ENCODE measurements at places on chromosomes 3 and 15.

DNA sequence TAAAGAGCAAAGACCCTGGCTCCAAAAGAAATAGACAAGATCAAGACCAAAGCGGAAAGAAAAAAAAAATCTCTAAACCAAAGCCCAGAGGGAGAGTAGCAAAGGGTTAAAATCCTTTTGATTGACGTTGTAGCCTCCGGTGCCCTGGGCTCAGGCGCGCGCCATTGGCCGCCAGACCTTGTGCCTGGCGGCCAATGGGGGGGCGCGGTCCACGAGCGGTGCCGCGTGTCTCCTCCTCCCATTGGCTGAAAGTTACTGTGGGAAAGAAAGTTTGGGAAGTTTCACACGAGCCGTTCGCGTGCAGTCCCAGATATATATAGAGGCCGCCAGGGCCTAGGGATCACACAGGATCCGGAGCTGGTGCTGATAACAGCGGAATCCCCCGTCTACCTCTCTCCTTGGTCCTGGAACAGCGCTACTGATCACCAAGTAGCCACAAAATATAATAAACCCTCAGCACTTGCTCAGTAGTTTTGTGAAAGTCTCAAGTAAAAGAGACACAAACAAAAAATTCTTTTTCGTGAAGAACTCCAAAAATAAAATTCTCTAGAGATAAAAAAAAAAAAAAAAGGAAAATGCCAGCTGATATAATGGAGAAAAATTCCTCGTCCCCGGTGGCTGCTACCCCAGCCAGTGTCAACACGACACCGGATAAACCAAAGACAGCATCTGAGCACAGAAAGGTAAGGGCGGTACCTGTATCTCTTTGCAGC lies at the start of gene HES1:
Gene HES1, plus strand, starts transcription at position 343 of the 713 bp plus-strand sequence. Its CDS starts 233 bp downstream, at position 576.
- peak; percentile 97 for DNase-seq

GRCh38 chr3:108590460-108590859 lies 938 bp downstream of the DZIP3 start:
- peak; percentile 21 for DNase-seq

DNA sequence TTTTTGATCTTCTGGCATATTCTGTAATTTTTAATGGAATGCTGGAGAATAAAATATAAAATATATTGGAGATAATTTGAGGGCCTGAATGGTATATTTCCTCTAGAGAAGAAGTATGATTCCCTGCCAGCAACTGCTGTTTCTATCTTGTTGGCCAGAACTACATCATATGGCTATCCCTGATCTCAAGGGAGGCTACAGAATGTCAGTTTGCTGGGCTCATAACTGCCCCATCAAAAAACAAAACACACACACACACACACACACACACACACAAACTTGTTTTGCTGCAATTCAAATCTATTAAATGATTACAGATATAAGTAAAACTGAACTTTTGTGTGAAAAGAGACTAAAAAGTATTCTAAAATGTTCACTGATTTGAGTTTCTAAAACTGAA lies 51.0 kb downstream of the RASA2 start:
- DNase-seq: no peak

DNA sequence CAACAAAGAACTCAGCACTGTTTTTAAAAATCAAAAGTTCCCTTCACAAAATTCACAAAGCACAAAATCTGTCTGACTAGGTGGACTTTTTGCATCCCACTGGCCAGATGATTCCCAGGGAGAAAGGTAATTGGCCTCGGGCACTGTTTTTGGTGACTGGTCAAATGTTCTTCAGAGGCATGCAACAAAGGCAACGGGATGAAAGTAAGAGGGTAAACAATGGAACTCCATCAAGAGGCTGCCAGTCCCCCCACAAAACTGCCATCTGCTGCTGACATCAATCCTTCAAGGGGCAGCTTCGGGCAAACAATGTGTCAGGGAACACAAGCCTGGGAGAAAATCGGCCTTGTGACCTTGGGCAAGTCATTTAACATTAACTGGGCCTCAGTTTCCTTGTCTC lies 3.3 kb downstream of the SRGAP3 start:
- DNase-seq: no peak

DNA sequence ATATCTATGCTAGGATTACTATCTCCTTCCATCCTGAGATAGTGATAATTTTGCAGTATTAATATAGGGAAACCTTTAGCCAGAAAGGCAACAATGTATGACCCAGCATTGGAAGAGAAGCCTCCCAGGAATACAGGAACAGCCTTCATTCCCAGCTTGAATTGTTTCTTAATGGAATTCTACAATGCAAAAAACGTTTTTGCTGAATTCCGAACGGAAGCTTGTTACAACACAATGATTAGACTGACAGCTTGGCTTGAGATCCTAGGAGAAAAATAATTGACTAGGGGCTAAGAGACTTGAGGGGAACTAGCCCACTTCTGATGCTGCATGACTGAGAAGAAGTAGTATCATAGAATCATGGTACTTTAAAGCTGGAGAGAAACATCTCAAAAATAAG lies 140.2 kb downstream of the RSL24D1 start:
- no peak for DNase-seq

GRCh38 chr3:32283304-32283703 lies 44.8 kb downstream of the CMTM8 start:
- DNase-seq: no peak

DNA sequence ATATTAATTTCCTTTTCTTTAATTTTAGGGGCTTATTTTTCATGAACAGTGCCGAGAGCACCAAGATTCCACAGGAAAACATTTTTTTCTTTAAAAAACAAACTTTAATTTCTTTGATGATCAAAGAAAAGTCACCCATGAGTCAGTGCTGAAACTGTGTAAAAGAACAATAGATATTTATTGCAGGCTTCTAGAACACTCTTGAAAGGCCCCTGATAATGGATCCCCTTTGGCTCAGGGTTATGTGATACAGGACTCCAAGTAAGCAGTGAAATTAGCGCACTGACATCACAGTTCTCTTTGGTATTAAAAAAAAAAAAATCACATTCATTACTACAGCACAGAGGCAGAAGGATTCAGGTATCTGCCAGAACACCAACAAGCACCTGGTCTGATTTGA lies 66.1 kb upstream of the MYZAP start:
- DNase-seq: no peak

GRCh38 chr15:69724333-69724732 lies 271.7 kb downstream of the RPLP1 start:
- no peak for DNase-seq

DNA sequence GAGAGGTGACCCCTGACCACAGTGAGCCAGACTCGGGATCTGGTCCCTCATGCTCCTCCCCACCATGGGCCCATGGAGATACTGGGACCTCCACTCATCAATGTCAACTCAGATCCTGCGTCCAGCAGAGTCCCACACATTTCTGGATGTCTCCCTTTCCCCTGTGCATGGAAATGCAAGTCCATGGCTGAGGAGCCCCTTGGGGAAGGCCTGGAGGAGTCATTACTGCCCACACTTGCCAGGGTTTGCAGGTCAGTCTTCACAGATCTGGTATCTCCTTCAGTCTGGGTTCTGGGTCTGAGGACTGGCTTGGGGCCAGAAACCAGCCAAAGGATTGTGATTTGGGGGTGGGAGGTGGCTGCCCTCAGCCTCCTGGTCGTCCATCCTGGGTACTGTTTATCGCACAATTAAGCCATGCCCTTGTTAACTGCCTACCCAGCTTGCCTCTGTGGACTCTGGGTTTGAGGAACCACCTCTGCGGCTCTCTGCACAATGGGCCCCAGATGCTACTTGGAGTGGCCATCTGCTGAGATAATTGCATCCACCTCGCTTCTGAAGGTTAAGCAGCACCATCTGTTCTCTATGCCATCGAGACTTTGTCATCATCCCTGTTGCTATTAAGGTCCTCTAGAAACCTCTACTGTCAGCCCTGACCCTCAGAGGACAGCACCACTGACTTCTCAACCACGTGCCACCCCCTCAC lies 49.9 kb upstream of the KLF13 start:
- DNase-seq: no peak

DNA sequence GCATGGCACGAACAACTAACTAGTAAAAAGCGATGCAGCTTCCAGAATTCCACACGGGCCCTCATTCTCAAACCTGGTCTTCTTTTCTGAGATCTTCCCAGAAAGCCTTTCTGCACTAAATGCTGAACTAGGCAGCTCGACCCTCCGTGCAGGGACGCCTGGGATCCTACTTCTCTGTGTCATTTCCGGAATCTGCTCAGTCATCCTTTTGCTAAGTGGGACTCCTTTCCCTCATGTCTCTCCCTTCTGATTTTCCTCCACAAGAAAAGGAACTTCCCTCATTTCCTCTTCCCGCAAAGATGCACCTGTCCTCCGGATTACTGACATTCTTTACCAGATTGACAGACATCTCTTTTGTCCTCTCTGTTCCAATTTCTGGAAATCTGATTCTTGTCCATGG lies 9.2 kb upstream of the HES1 start:
- no peak for DNase-seq

DNA sequence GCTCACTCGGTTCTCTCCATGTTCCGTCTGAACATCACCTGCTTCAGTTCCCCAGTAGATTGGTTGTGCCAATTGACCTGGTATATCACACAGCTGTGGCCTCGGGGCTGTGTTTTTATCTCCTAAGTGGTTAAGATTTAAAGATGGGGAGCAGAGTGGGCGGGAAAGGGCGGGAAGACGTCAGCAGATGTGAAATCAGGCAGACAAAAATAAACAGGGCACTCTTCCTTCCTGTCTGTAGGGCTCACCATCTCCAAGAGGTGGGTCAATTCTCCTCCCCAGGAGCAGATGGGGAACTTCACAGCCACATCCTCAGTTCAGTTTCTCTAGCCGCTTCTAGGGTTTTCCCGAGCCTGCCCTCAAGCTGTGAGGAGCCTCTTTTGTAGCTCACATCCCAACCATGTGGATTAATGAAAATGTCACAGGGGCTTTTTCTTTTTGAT lies 26.8 kb upstream of the LIMD1 start:
- no peak for DNase-seq

- no peak for DNase-seq
Measured at GRCh38 chr15:61702224-61703020, 357.8 kb downstream of the VPS13C start.

DNA sequence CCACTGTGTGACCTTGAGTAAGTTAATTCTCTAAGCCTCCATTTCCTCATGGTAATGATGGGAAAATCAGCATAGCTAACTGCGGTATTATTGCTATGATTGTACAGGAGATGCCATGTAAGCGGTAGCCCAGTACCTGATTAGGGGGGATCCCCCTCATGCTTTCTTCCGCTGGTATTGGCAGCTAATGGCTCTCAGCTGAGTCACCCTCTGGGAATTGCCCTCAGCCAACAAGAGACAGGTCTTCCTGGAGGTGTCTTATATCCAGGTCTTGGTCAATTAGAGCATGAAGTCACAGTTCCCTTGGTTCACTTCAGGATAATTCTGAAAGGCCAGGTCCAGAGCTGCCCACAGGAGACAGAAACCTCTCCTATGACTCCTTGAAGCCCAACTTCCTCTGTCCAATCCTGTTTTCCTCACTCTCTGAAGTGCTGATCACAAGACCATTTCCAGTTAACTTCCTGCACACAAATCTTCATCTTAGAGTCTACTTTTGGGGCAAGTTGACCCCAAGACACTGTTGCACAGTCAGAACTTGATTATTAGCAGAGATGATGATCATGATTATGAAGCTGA lies 724.7 kb upstream of the ZNF385D start:
- no peak for DNase-seq

- no peak for DNase-seq
Measured at GRCh38 chr3:149009732-149010131, 18.4 kb downstream of the GYG1 start.

DNA sequence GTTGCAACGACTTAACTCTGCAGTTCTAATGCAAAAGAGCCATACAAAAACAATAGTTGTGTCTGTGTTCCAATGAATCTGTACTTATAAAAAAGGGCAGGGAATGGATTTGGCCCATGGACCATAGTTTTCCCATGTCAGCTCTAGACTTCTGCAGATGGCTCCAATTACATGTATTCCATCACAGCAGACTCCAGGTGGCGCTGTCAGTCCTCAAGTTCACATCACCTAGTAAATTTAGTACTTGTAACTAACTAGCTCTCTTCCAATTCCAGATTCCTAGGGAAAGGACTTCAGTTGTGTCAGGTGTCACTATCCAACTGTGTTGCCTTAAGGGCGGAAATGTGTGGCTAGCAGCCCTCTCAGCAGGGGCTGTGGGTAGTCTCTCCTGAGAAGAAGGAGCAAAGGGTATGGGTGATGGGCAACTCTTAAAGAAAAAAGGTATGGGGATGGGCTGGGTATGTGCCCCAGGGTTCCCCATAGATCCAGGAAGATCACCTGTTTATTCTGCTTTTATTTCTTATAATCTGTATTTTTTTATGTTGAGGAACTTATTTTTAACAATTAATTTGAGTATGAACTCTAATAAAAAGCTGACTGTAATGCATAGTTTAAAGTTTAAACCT lies 36.2 kb downstream of the BBS4 start:
- DNase-seq: peak; percentile 24

GRCh38 chr3:59442046-59442445 lies 392.2 kb upstream of the CFAP20DC start:
- DNase-seq: peak; percentile 89

- no peak for DNase-seq
Measured at GRCh38 chr3:29679944-29680343, 399.1 kb downstream of the RBMS3 start.

DNA sequence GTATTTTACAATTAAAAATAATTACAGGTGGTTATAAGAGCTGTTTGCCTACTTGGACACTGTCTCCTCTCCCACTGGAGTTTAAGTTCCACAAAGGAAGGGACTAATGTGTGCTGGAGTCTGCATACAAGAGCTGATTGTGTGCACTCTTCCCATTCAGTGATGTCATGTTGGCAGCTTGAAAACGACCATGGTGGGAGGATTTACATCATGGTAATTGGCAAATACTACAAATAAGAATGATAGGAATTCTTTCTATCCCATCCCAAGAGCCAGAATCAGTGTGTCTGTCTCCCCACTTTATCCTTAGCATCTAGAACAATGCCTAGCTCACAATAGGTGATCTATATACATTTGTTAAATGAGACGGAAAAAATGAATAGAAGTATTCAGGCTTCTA lies 14.1 kb downstream of the ITGA11 start:
- DNase-seq: no peak

DNA sequence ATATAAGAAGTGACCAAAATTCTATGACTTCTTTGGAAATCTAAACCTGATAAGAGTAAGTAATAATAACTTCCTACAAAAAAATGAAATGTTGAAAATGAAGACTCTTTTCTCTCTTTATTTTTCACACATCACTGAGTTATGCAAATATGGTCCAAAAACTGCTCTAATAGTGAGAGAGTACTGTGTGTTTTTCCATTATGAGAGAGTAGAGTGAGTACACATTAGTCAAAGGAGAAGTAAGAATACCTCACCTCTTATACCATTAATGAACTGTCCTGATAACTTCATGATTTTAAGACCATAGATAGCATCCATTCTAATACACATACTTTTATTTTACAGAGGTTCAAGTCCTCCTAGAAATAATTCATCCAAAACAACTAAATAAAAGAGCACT lies 1310.2 kb downstream of the SI start:
- DNase-seq: no peak

- DNase-seq: peak; percentile 53
Measured at GRCh38 chr3:61637088-61638051, 76.0 kb downstream of the PTPRG start.

Measured in COLO829 (cell line).